ENCODE measurements at places on chromosomes 16 and 17.

- DNase-seq = no peak
Observed at GRCh38 chr16:61681673-61682072, 354.6 kb downstream of the CDH8 start.

DNA sequence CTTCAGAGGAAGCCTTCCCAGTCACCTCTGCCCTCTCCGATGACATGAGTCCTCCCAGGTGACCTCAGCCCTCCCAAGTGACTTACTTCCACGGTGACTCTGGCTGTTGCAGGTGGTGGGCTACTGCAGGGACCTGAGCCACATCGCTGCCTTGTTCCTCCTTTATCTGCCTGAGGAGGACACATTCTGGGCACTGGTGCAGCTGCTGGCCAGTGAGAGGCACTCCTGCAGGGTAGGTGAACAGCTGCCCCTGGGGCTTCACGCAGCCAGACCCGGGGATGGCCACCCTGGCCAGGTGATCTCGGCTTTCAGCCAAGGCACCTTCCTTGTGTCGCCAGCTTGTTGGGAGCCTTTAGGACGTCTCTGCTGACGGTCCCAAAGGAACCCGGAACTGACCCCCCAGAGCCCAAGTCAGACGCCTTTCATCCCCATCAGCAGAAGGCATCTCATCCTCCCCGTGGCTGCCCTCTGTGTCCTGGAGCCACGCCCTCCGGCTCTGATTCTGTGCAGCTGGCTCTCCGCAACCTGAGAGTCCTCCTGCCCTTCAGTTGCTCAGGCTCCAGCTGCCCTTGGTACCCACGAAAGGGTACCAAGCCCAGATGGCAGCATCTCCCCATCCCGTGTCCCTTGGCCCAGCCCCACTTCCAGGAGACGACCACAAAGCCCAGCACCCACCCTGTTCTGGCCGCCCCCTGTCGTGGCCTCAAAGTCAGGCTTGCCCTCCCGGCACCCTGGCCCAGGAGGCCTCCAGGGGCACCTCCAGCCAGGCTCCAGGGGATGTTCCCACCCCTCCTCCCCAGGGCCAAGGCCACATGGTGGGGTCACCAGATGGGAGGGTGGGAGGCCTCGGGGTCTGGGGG lies 81.7 kb downstream of the GOSR1 start:
- DNase-seq = no peak

GRCh38 chr16:88503374-88503770 lies 50.3 kb downstream of the ZFPM1 start:
- DNase-seq = no peak

DNA sequence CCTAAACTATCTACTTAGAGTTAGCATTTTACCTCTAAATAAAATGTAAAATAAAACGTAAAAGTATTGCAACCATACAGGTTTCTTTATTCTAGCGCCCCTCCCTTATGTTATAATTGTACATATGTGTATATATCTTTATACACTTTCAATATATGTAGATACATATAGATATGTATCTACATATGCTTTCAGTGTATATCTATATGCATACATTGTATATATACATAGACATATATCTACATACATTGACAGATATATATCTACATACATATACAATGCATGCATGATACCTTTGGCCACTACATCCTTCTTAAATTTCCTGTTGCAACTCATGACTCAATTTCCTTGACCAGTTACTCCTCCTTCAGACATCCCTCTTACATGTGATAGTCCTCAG lies 16.7 kb downstream of the BPTF start:
- DNase-seq = no peak

GRCh38 chr16:20901436-20902112 lies 1.0 kb downstream of the LYRM1 start:
- no peak for DNase-seq

GRCh38 chr17:564526-565065 lies 150.0 kb downstream of the VPS53 start:
- DNase-seq = no peak

DNA sequence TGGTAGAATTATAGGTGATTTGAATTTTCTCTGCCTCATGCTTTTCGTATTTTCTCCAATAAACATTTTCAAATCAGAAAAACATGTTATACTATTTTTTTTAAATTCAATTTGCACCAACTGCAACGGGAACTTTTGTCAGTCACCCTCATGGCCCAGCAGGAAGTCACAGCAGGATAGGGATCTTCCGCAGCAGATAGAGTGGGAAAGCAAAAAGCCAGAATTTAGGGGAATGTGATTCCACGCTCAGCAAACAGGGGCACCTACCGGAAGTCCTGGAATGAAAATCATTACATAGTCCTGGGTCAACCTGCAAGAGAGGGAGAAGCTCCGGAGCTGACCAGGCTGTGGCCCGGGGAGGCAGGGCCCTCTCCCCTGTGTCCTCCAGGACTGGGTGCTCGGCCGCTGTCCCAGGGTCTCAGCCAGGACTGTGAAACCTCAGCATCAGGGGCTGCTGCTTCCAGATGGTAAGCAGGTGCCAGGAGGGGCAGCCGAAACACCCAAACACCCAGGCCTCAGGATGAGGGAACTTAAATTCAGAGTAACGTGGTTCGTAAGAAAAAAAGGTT lies 3.9 kb downstream of the SLC47A2 start:
- no peak for DNase-seq

DNA sequence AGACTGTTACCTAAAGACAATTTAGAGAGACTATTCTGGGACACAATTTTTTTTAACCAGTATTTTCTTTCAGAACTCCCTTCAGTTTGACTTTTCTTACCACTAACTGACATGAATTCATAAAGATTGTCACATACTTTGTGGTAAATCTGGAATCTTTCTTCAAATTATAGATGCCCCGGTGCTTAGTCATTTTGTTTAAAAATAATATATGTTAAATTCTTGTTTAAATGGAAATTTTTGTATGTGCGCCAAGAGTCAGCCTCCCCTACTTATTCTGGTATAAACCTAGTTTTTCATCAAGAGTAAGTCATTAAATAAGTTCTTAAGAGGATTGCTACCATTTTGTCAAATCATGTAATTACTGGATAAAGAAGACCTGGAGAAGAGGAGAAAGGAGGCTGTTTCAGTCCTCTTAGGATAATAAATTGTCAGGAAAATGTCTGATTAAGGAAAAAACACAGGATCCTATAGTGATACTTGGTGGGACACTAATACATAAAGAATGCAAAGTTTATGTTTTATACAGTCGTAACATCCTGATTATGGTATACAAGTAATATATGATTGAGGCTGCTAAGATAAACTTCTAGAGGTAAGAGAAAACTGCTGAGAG lies 424.4 kb downstream of the PMP22 start:
- no peak for DNase-seq

GRCh38 chr17:30095507-30096244 lies 20.9 kb upstream of the NSRP1 start:
- no peak for DNase-seq

DNA sequence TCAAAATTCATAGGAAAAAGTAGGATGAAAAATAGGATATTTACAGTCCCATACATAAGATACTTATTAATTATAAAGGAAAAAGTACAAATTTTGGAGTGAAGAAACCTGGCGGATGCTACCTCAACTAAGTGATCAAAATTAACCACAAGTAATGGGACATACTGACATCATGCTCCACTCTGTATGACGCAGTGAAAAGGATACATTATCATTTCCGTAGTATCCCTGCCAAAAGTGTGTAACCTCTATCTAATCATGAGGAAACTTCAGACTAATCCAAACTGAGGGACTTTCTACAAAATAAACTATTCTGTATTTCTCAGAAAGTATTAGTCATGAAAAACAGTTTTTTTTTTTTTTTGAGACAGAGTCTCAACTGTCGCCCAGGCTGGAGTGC lies 60.5 kb downstream of the TRIM37 start:
- no peak for DNase-seq

GRCh38 chr16:22299036-22299435 lies 1.8 kb downstream of the POLR3E start:
- DNase-seq = no peak

GRCh38 chr16:57240851-57241250 lies 4.2 kb upstream of the ARL2BP start:
- no peak for DNase-seq

DNA sequence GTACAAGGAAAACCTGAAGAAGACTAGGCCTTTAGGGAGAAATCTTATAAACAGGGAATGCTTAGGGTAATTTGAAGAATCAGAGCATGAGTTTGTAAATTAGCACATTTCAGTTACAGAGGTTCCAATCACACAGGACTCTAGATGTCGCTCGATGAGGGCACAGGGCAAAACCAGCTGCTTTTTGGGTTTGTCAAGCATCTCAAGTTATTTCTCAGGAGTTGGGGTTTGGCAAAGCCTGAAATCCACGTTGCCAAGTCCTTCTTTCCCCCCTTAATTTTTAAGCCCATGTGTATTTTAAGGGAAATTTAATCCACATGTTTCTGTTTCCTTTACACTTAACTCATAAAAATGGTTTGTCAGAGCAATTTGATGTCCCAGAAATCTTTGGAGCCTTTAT lies 146.9 kb downstream of the ANKFN1 start:
- DNase-seq = no peak

- DNase-seq = no peak
Observed at GRCh38 chr17:28523186-28523585, 17.0 kb downstream of the FOXN1 start.

DNA sequence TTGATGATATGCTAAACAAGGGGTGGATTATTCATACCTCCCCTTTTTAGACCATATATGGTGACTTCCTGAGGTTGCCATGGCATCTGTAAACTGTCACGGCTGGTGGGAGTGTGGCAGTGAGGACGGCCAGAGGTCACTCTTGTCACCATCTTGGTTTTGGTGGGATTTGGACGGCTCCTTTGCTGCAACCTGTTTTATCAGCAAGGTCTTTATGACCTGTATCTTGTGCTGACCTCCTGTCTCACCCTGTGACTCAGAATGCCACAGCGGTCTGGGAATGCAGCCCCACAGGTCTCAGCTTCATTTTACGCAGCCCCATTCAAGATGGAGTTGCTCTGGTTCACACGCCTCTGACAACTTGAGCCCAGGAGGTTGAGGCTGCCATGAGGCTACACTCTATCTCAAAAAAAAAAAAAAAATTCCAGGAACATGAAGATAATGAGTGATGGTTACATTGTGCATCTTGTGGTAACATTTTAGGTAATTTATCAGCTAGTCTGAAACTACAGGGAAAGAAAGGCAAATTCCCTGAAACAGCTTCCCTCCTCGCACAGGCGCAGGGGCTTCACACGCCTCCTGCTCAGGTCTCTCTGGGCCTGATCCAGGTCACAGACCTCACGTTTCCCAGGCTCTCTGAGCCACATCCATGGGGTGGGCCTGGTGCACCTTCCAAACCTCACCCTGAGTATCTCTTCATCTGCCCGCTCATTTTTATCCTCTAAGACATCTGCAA lies 15.3 kb upstream of the UBE2I start:
- no peak for DNase-seq

GRCh38 chr17:44167181-44167861 lies 3.2 kb upstream of the ASB16 start:
- no peak for DNase-seq

GRCh38 chr16:55809851-55810250 lies 23.0 kb downstream of the CES1 start:
- no peak for DNase-seq

DNA sequence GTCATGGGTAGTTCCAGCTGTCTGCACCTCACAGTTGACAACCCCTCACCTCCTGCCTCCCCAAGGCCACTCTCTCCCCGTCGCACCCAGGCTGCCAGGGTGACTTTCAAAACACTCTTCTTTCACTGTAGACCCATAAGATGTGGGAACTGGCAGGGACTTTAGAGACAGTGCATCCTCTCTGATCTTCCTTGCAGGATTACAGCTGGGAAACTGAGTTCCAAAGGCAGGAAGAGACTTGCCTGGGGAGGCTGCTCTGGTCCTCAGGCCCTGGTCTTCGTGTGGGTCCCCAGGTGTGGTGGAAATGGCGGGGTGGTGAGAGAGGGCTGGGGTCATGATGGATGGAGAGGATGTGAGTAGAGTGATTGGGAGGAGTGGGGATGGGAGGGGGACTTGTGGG lies 21.9 kb upstream of the NKD1 start:
- DNase-seq = no peak

- no peak for DNase-seq
Observed at GRCh38 chr17:51200295-51200694, 34.1 kb downstream of the NME2 start.

DNA sequence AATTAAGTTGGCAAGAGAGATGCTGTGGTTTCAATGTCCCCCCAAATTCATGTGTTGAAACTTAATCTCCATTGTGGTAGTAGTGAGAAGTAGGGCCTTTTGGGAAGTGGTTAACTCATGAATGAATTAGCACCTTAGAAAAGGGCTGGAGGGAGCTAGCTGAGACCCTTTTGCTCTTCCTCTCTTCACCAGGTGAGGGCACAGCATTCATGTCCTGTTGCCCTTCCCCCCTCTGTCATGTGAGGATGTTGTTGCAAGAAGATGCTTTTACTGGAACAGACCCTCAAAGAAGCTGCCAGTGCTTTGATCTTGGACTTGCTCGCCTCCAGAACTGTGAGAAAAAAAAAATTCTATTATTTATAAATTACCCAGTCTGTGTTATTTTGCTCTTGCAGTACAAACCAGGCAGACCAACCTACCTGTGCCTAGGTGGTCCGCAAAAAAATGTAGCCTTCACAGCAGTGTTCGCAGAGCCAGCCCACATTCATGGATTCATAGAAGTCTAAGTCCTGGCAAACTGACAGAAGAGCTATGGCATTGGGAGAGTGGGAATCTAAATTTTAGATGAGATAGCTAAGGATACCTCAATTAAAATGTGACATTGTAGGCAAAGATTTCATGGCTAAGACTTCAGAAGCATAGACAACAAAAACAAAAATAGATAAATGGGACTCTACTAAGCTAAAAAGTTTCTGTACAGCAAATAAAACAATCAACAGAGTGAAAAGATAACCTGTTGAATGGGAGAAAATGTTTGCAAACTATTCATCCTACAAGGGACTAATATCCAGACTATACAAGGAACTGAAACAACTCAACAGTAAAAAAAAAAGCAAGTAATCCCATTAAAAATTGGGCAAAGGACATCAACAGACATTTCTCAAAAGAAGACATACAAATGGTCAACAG lies 32.0 kb upstream of the ABCA5 start:
- DNase-seq = no peak

GRCh38 chr17:38727736-38728135 lies 2.4 kb upstream of the CISD3 start:
- DNase-seq = no peak

- DNase-seq = no peak
Observed at GRCh38 chr16:30839523-30840227, 52.7 kb upstream of the ZNF629 start.

- no peak for DNase-seq
Observed at GRCh38 chr16:12082226-12082887, 105.8 kb downstream of the SNX29 start.

- DNase-seq = no peak
Observed at GRCh38 chr16:54120846-54121480, 165.6 kb downstream of the IRX3 start.

DNA sequence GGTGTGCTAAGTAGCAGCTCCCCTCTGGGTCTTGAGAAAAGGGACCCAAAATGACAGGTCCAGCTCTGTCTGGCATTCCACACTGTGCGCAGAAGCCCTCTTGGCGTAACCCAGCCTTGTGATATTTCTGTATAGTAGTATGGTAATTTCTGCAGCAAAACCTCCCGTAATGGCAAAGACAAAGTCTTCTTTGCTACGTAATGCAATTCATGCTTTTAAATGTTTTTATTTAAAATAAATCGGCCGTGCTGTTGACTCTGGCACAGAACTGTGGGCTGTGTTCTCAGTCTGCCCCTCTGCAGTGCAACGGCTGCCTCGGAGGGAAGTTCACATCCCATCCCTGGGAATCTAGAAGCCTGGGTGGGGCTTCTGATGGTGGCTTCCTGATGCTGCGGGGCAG lies 75.2 kb downstream of the ASIC2 start:
- DNase-seq = no peak

- no peak for DNase-seq
Observed at GRCh38 chr16:55501549-55502322, 7.1 kb upstream of the LPCAT2 start.

GRCh38 chr17:50458270-50458669 lies 10.4 kb downstream of the CHAD start:
- no peak for DNase-seq

Measured in effector CD8-positive, alpha-beta T cell (primary cell).